ENCODE measurements at places on chromosomes 13 and 19. TPM values are rescaled to one million over a fixed set of nuclear protein-coding genes. Genes with fewer than 3 reads are reported as not detected.

The FSD1 gene
- not detected for total RNA-seq

DNA sequence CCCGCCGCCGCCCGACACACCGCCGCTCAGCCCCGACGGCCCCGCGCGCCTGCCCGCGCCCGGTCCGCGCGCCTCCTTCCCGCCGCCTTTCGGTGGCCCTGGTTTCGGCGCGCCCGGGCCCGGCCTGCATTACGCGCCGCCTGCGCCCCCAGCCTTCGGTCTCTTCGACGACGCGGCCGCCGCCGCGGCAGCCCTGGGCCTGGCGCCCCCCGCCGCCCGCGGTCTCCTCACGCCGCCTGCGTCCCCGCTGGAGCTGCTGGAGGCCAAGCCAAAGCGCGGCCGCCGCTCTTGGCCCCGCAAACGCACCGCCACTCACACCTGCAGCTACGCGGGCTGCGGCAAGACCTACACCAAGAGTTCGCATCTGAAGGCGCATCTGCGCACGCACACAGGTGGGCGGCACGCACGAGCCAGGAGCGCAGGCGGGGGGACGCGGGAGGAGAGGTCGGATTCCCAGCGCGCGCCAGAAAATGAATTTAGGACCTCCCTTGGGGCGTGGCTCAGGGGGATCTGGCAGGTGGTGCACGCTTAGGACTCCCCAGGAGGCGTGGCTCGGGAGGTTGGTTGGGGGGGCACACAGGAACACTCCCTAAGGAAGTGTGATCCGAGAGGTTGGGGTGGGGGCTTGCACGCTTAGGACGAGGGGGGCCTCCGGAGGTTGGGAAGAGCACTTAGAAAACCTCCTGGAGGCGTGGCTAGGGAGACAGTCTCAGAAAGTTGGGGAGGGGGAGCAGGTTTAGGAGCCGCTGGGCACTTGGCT lies 1.2 kb downstream of the KLF2 start:
- DNase-seq = no peak

DNA sequence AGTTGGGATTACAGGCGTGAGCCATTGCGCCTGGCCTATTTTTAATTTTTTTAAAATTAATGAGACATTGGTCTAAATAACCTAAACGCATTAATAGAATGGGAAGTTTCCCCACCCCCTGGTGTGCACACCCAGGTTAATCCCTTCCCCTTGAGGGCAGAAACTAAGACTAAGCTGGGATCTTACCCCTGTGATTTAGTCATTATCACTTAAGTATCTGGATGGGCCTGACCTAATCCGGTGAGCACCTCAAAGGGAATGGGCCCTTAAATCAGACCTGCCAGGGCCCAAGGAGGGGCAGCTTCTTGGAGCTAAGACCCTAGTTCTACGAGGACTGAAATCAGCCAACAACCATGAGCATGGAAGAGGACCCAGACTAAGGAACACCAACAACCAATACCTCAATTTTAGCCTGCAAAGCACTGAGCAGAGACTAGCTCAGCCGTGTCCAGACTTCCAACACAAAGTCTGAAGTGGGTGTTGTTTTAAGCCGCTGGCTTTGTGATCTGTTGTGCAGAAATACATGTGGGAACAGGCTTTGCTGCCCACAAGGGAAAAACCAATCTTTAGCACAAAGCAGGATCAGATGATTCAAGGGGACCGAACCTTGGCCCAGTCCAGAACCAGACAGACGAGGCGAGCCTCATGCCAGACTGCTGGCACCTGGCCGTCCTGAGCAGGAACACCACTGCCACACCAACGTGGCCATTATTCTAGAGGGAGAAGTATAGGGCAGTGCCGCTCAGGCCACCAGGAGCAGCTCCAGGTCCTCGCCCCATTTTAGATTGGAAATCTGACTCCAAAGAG lies 7.1 kb downstream of the UBE2S start:
- no peak for DNase-seq

The IL11 gene
- total RNA-seq = 4.2 TPM

GRCh38 chr19:18637673-18638630 lies 1.1 kb downstream of the KLHL26 start:
- DNase-seq = peak; percentile 37

GRCh38 chr19:16856091-16856490 lies 26.9 kb downstream of the SIN3B start:
- DNase-seq = no peak

The NR2C2AP gene
- 13.4 TPM for total RNA-seq

DNA sequence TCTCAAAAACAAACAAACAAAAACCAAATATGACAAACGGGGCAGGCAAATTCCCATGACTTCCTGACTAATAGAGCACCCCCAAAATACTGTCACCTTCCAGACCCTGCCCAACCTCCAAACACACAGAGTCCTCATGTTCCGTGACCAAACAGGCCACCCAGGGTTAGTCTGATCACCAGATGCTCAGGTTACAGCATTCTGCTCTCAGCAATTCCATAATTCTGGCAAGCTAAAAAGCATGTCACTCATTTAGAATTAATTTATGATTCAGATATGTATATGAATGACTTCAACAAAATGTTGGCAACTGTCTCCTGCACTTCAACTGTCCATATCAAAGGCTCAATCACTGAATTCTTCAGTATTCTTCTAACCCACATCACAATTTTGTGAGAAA lies 52.4 kb downstream of the ZIC5 start:
- no peak for DNase-seq

- no peak for DNase-seq
Observed at GRCh38 chr13:23680845-23681669, 110.8 kb downstream of the TNFRSF19 start.

DNA sequence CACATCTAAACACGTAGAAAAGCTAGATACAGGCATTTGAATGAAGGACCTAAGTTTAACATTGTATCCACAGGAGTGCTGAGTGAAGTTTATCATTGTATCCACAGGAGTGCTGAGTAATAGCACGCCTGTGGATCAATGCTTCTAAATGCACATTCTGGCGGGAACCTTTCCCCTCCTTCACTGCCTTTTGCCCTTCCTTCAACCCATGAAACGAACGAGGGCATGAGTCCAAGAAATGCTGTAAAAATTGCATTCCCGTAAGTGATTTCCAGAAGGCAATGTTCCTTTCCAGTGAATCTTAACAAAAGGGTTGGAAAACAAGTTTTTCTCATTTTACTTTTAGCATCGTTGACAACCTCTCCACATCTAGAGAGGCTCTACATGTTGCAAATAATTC lies 88.1 kb downstream of the ZDHHC20 start:
- no peak for DNase-seq

- peak; percentile 38 for DNase-seq
Observed at GRCh38 chr19:3284759-3285646, 60.5 kb downstream of the CELF5 start.

GRCh38 chr13:78147905-78148304 lies 229.3 kb upstream of the EDNRB start:
- peak; percentile 51 for DNase-seq

DNA sequence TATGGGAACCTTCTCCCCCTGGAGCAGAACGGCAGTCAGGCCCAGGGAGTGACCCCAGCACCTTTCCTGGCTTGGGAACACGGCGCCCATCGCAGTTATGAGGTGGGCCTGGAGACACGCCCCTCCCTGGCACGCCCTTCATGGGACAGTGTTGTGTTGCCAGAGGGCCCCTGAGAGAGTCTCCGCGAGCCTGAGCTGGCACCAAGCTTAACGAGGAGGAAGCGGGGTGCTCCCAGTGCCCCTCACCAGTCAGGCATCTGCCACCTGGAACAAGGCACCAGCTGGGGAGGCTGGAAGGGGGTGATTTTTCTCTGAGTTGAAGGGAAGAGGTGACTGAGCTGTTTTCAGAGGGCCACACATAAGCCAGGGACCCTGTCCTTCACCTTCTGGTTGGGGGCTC lies 180.6 kb downstream of the KDM4B start:
- no peak for DNase-seq

The MYO9B gene
- total RNA-seq = 49.5 TPM

The PLPPR3 gene
- total RNA-seq = not detected

DNA sequence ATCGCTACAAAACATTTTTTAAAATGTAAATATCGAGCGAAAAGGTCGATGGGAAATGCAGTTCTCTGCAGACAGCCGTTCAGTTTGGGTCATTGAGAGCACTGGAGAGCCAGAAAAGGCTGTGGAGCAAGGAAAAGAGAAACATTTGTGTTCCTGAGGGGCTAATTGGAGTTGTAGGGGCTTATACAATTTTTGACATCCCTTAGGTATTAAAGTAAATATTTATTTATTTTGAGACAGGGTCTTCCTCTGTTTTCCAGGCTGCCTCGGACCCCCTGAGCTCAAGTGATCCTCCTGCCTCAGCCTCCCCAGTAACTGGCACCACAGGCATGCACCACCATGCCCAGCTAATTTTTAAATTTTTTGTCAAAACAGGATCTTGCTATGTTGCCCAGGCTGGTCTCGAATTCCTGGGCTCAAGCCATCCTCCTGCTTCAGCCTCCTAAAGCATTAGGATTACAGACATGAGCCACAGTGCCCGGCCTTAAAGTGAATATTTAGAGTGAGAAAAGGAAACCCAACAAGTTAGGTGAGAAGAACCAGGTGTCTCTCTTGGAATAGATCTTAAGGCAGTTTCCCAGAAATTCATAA lies 825 bp upstream of the YIF1B start:
- DNase-seq = no peak

The CD79A gene
- total RNA-seq = not detected

The CASP14 gene
- total RNA-seq = not detected

GRCh38 chr19:33384983-33385382 lies 11.5 kb downstream of the CEBPG start:
- DNase-seq = no peak

GRCh38 chr19:15038294-15038693 lies 11.0 kb upstream of the CASP14 start:
- DNase-seq = peak; percentile 94

DNA sequence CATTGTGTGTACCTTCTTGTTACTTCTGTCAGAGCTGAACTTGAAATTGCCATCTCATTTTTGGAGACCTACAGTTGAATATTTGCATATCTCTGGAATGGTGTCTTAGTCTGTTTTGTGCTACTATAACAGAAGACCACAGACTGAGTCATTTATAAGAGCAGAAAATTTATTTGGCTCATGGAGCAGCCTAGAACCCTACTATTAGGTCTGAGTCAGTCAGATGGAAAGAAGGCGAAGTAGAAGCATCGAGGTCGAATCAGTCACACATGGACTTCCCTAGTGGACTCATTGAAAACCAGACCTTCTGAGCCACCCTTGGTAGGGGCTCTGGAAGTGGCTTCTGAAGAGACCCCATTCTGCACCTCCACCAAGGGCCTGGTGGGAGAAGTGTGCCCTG lies 33.9 kb upstream of the TPT1 start:
- no peak for DNase-seq

The ATP8B3 gene
- 5.6 TPM for total RNA-seq

The ADPRHL1 gene
- total RNA-seq = 2.6 TPM

GRCh38 chr19:11111771-11112144 lies 22.5 kb downstream of the LDLR start:
- peak; percentile 51 for DNase-seq

GRCh38 chr19:8257052-8257443 lies 47.9 kb downstream of the CERS4 start:
- no peak for DNase-seq

GRCh38 chr13:90738881-90739280 lies 608.6 kb upstream of the MIR17HG start:
- no peak for DNase-seq

DNA sequence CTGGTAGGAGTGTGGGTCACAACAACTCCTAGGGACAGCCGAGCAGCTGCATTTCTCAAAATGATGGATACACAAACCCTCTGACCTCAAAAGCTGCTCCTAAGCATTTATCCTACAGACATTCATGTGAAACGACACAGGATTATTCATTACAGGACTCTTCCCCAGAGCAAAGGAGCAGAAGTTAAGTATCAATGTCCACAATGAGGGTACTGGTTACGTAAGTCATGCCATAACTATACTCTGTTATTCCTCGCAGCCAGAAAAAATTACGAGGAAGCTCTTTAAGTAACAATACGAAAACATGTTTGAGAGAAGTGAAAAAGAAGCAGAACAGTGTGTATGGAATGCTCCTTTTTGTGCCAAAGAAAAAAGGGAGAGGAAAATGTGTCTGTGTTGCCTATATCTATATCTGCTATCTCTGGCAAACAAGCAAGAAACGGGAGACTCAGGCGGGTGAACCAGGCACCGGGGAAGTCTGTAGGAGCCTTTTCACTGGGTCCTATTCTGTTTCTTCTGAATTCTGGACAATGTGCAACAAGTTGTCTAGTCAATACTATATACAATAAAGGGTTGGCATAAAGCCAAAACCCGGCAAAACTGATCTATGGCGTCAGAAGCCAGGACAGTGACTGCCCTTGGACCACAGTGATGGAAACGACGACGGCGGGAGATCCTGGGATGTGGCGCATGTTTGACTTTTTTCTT lies 1.3 kb downstream of the ISOC2 start:
- no peak for DNase-seq

The C19orf67 gene
- not detected for total RNA-seq

The TRAPPC6A gene
- 16.1 TPM for total RNA-seq

DNA sequence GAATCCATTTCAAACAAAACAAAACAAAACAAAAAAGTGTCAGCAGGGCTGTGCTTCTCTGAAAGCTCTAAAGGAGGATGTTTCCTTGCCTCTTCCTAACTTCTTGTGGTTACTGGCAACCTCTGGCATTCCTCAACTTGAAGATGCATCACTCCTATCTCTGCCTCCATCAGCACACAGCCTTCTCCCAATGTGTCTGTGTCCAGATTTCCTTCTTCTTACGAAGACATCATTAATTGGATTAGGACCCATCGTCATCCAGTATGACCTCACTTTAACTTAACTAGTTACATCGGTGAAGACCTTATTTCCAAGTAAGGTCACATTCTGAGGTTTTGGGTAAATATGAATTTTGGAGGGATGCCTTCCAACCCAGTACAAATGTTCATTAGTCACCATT lies 33.8 kb upstream of the GTF2F2 start:
- DNase-seq = no peak

The LRP3 gene
- total RNA-seq = 9.5 TPM

The FLT3 gene
- not detected for total RNA-seq

- DNase-seq = peak; percentile 36
Observed at GRCh38 chr19:15114153-15114540, 6.9 kb downstream of the SYDE1 start.

DNA sequence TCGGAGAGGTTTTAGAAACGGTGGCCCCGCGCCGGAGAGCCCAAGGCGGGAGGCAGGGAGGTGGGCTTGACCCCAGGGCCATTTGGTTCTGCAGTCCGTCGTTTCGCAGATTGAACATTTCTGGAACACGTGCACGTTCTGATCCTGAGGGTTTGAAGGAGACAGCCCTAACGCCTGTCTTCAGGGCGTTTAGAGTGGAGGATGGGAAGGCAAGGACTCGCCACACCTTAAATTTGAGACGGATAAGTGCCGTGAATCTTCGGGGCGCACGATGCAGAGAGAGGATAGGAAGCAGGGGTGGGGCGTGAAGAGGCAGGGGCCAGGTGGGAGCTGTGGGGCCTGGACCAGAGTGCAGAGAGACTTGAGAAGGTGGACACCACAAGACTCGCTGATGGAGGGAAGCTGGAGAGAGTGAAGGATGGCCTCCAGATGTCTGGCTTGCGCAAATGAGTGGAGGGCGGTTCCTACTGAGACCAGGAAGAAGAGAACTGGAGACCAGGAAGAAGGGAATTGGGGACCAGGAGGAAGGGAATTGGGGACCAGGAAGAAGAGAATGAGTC lies 804 bp upstream of the MIER2 start:
- DNase-seq = no peak

The KLK14 gene
- total RNA-seq = 0.30 TPM
